ENCODE measurements at places on chromosomes 1 and 21.

DNA sequence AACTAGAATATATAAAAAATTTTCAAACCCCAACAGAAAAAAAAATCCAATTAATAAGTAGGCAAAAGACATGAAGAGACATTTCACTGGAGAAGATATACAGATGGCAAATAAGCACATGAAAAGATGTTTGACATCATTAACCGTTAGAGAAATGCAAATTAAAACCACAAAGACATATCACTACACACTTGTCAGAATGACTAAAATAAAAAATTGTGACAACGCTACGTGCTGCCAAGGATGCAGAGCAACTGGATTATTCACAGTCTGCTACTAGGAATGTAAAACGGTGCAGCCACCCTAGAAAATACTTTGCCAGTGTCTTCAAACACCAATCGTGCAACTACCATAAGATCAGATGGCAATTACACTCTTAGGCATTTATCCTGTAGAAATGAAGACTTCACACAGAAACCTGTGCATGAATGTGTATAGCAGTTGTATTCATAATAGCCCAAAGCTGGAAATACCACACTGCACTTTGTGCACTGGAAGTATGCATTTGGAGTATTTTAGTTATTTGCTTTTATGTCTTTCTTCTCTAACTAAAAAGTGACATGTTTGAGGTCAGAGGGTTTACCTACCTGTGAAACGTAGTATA, 75.3 kb upstream of the PALMD start:
- no peak for DNase-seq

DNA sequence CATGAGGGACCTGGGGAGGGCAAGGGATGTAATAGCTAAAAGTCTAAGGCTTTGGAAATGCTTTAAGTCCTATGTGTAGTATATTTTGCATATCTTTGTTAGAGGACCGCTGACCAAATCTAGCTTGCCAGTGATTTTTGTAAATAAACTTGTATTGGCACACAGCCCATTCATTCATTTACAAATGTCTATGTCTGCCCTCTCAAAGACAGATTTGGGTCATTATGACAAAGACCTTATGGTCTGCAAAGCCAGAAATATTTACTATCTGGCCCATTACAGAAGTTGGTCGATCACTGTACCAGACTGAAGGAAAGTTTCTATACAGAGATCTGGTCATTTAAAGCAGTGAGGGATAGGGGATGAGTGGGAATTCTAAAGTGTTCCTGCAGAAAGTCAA, 120.1 kb upstream of the RAVER2 start:
- no peak for DNase-seq

GRCh38 chr1:211520641-211521040, 28.7 kb upstream of the RD3 start:
- DNase-seq = no peak

DNA sequence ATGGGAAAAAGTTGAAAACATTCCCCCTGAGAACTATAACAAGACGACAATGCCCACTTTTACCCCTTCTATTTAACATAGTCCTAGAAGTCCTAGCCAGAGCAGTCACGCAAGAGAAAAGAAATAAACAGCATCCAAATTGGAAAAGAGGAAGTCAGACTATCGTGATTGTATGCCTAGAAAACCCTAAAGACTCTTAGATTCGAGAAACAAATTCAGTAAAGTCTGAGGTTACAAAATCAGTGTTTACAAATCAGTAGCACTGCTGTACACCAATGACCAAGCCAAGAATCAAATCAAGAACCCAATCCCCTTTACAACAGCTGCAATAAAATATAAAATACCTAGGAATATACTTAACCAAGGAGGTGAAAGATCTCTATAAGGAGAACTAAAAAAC, 72.4 kb downstream of the POU2F1 start:
- DNase-seq = no peak

GRCh38 chr1:195828325-195828724, 779.9 kb downstream of the KCNT2 start:
- no peak for DNase-seq

GRCh38 chr1:235430991-235431390, 63.8 kb downstream of the TBCE start:
- no peak for DNase-seq

- DNase-seq = no peak
Observed at GRCh38 chr1:42081475-42081874, 71.7 kb upstream of the GUCA2B start.

DNA sequence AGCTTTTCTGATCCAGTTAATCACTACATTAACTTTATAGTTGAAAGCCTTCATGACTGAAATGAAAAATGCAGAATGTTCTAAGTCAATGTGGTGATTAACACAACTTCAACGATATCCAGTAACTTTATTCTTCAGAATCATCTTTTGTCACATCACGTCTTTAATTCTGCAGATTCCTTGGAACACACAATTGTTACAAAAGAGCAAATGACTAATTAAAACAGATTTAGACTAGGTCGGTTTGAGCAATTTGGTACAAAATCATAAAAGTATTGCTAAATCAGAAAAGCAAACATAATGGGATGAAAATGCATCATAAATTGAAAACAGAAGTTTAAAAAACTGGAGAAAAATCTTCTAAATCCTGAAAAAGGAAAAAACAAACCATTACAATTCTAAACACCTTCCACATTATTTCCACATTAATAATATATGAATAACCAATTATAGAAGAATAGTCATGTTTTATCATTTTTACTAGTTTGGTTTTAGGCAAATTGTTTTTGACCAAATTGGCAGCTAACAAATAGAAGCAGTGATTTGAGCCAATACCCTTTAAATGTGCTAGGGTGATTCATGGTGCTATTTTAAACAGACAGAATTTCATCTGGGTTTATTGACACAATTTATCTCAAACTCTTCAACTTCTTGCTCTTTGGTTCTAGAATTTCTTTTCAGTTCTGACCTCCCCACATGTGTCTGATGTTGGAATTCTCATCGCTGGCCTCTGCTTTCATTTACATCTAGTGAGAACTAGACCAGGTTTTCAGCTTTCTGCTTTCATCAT, 468.1 kb upstream of the PTBP2 start:
- DNase-seq = no peak

- no peak for DNase-seq
Observed at GRCh38 chr1:23216771-23217420, 406 bp downstream of the HTR1D start.

DNA sequence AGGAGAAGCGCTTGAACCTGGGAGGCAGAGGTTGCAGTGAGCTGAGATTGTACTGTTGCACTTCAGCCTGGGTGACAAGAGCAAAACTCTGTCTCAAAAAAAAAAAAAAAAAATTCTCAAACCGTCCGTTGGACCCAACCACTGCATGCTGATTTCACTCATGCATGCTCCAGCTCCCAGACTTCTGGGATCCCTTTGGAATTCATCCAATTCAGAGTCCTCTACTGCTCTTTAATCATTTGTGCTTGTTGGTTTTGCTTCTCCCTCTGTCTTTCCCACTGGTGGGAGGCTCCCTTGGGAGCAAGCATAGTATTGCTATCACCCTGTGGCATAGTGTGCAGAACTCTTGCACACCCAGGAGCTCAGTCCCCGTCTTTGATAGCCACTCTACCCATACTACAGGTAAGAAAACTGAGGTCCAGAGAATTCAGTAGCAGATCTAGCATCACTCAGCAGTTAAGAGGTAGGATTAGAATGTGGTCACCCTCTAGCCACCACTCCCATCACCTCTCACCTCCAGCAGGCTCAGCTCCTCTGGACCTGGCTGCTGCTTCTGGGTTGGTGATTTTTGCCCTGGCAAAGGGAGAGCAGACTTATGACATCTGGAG, 3.1 kb upstream of the LMNA start:
- no peak for DNase-seq

- peak; percentile 28 for DNase-seq
Observed at GRCh38 chr1:82449506-82450057, 648.8 kb downstream of the ADGRL2 start.

DNA sequence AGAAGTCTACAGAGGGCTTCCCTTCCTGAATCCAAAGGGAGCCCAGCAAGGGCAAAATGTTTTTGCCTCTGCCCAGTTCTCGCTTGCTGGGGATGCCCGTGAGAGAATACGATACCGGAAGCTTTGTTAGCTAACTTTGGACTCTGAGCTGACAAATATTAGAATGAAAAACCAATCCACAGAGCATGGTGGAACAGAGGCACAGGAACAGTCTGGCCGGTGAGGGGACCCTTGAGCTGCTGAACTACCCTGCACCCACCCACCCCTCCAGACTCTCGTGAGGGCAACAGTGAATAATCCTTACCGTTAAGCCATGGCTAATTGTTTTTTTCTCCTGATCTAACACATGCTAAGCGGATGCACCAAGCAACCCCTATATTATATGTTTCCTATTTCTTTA, 76.3 kb upstream of the AKT3 start:
- DNase-seq = no peak

- peak; percentile 97 for DNase-seq
Observed at GRCh38 chr1:151198254-151199127, at the start of gene PIP5K1A. TSS of gene PIP5K1A (plus strand) at chr1:151198552. CDS start at chr1:151198997, 445 bp downstream.

DNA sequence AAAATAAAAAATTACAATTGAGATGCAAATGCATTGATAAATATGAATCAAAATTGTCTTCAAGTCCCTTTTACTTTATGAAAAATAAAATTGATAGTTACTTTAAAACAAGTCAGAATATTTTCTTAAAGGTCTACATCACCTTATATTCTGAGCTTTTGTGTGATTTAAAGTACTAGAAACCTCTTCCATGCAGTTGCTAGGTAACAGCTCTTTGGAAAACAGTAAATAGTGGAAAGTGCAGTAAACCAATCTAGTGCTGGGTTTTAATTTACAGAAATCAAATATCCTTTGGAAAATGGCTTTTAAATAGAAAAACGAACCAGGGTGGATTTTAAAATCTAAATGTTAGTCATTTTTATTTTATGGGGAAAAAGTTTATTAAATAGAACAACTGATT, 227.9 kb downstream of the KCNT2 start:
- no peak for DNase-seq

DNA sequence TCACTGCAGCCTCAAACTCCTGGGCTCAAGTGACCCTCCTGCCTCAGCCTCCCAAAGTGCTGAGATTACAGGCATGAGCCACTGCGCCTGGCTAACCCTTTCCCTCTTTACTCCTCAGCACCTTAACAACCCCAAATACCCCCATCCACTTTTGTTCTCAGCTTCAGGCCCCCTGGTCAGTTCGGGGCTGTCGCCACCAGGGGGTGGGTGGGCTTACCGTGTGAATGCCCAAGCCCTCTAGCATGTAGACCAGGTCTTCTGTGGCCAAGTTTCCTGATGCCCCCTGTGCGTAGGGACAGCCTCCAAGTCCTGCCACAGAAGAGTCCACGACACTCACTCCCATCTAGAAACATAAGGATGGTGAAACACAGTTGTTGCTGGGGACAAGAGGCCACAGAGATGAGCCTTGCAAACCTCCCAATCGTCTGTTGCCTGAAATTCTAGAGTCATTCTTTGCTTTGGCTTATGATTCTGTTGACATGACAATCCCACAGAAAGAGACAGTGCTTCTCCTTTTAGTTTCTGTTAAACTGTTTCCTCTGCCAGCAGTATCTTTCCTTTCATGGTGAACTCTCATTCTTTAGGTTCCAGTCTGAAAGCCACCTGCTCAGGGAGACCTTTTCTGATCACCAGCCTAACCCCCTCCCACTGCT, 3.8 kb upstream of the GALE start:
- no peak for DNase-seq

- no peak for DNase-seq
Observed at GRCh38 chr1:226054519-226055327, 7.8 kb upstream of the H3-3A start.

GRCh38 chr21:36567216-36567885, 87.4 kb upstream of the CLDN14 start:
- no peak for DNase-seq

DNA sequence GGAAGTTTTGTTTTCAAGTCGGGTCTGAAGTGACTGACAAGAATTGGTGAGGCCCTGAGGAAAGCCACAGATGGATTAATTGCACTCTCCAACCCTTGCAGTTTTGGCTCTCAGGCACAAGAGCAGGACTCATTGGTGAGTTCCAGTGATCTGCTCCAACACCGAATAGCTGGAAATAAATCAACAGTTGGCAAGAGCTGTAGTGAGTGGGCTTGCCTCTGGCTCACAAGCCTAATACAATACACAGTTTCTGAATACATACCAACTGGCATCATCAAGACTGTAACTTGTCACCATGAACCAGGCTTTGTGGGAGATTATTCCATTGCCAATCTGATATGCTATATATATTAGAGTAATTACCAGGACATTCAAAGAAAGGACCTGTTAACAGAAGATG, 131.6 kb downstream of the GRIK1 start:
- DNase-seq = no peak

GRCh38 chr1:198560161-198560560, 19.7 kb upstream of the ATP6V1G3 start:
- no peak for DNase-seq

DNA sequence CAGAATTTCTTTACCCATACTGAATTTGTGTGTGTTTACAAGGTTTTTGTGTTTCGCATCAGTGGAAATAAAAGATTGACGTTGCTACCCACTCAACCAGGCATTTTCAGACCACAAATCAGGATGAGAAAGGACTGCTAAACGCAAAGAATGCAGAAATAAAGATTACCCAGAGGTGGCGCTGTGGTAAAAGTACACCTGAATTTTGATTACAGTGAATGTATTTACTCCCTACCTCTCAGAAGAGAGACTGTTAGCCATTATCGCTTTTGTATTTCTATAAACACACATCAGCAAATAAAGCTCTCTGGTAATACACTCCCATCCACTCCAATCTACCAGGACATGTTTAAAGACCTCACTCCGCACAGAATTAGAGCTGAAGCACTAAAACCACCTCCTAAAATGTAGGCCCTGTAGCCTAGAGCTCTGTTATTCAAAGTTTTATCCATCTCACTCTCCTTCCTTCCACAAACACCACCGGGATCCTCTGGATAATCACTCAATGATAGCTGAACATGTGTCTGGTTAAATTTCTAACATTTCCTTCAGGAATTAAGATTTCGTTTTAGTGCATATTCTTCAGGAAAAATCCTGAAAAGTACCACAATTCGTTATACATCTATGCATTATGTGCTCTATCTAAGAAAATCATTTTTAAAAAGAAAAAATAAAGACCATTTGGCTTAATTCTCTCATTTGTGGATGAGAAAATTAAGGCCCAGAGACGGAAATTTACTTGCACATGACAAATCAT, 2.5 kb upstream of the LMO4 start:
- DNase-seq = peak; percentile 28

GRCh38 chr1:98292994-98293393, 368.5 kb upstream of the SNX7 start:
- no peak for DNase-seq

- DNase-seq = no peak
Observed at GRCh38 chr1:69252696-69253095, 315.0 kb upstream of the LRRC7 start.
